ENCODE measurements at places on chromosomes 16 and 17.

DNA sequence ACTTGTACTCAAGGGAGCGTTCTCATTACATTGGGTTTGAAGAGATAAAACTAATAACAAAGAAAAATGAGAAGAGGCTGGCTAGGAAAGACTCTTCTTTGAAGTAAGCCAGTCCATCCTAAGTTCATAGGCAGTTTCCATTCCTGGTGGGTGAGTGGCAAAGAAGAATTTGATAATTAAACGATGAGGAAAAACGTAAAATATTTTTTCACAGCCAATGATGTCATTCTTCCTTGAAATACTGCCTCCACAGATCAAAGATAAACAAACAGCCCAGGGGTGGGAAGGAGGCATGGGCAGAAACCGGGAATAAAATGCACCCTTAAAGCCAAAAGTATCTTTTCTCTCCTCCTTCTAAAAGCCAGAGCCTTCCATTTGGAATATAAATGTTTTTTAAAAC is 346.6 kb downstream of the PMP22 start:
- no peak for DNase-seq

- no peak for DNase-seq
Observed at GRCh38 chr17:72439893-72440502, 319.2 kb downstream of the SOX9 start.

DNA sequence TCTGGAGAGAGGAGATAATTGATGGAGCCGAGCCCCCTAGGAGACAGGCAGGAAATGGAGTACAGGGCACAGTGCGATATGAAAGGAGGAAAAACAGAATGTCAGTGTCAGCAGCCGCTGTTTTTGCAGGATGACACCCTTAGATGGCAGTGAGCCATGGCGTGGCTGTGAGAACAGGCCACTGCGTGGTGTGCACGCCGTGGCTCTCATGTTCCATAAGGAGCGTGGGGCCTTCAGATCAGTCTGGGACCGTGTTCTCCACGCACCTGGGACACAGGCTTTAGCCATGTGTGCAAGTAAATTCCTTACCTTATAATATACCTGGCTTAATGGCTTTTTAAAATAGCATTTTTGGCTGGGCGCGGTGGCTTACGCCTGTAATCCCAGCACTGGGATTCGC is 198.0 kb downstream of the KATNIP start:
- no peak for DNase-seq

GRCh38 chr17:47757386-47757785 is 24.4 kb downstream of the TBX21 start:
- peak; percentile 87 for DNase-seq

- DNase-seq = peak; percentile 75
Observed at GRCh38 chr16:53061701-53062159, 6.9 kb downstream of the CHD9 start.

GRCh38 chr17:16438173-16438556 is 22.8 kb downstream of the TRPV2 start:
- no peak for DNase-seq

DNA sequence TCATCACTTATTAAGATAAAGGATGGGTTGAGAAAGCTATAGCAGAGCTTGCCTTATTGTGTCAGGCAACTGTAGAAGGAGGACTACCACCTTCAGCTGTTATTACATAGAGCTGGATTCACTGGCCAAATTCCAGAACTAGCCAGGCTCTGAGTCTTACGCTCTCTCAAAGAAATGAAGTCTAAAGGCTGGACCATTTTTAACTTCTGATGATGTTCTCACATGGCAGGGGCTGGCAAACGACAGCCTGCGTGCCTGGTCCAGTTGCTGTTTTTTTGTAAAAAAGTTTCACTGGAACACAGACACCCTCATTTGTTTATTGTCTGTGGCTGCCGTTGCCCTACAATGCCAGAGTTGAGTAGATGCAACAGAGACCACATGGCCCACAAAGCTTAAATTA is 21.2 kb downstream of the TRAF4 start:
- no peak for DNase-seq

DNA sequence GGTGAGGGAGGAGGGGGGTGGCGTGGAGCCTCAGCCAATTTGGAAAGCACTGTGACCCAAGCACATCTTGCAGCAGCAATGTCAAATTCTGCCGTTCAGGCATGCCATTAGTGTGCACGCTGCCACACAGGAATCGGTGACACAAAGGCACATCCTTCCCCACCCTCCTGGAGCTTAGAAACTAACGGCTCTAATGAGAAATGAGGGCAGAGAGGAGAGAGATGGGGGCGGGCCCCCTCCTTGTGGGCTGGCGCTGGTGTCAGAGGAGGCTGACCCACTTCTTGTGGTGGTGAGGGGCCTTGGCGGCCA is 94.8 kb downstream of the RTN4RL1 start:
- DNase-seq = no peak

DNA sequence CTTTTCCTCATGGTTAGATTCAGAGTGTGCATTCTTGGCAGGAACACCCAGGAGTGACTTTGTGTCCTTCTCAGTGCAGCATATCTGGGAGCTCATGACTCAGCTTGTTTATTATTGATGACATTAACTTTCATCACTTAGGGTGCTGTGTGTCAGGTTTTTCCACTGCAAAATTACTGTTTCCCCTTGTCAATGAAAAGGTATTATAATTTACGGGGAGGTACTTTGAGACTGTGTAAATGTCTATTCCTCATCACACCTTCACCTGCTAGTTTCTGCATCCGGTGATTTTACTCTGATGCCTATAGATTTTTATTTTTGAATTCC is 50.5 kb downstream of the WWP2 start:
- DNase-seq = no peak
